Dermis microvascular lymphatic vessel endothelial cell (primary cell): ENCODE measurements at places on chromosomes 4 and X. TPM values are rescaled to one million over a fixed set of nuclear protein-coding genes. Genes with fewer than 3 reads are reported as not detected.

Gene CXorf65
- total RNA-seq, result not detected in 2 replicates

Gene XAGE1A
- total RNA-seq, result not detected in 2 replicates

Gene SYP
- 0.13 TPM in 2 replicates for total RNA-seq

Gene TAF7L
- total RNA-seq, result 0.13 TPM in 1 of 2 replicates, not detected in the other

Gene PARM1
- total RNA-seq, result 0.13 TPM in 1 of 2 replicates, not detected in the other

Gene GPR50
- total RNA-seq, result not detected in 2 replicates

Gene NPY5R
- not detected in 2 replicates for total RNA-seq

Gene TMEM128
- total RNA-seq, result 15.0 and 16.4 TPM in 2 replicates

Gene HSFX3
- total RNA-seq, result not detected in 2 replicates

Gene ASMT
- total RNA-seq, result not detected in 2 replicates

Gene TCEANC
- 1.2 and 1.6 TPM in 2 replicates for total RNA-seq

Gene HSFX2
- 0.25 and 0.26 TPM in 2 replicates for total RNA-seq

Gene ANXA10
- total RNA-seq, result 0.13 TPM in 2 replicates

Gene ATP1B4
- not detected in 2 replicates for total RNA-seq

Gene DMP1
- not detected in 2 replicates for total RNA-seq
